ENCODE measurements at places on chromosomes 13 and 19.

DNA sequence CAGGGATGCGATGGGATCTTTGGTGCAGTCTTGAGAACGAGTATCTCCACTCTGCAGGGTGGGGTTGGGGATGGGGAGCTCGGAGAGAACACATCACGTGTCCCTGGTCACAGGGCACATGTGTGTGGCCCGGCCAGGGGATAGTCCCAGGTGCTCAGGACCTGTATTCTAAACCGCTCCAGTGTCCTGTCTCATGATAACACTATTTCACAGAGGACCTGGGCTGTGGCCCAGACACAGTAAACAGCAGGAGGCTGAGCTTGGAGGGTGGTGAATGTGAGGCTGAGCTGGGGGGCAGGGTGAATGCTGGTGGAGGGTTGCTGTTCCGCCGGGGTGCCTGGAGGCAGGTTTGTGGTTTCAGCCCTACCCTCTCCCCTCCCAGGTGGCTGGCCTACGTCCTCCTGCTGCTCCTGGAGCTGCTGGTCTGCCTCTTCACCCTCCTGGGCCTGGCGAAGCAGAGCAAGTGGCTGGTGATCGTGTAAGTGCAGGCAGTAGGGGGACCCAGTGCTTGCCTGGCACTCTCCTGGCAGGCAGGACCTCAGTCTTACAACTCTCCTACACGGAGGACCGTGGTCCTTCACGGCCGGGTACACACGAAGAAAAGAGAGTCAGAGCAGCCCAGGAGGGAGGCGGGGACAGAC is 11.1 kb downstream of the TTYH1 start:
- no peak for DNase-seq

- DNase-seq: no peak
Observed at GRCh38 chr13:38303816-38304320, 45.8 kb upstream of the UFM1 start.

DNA sequence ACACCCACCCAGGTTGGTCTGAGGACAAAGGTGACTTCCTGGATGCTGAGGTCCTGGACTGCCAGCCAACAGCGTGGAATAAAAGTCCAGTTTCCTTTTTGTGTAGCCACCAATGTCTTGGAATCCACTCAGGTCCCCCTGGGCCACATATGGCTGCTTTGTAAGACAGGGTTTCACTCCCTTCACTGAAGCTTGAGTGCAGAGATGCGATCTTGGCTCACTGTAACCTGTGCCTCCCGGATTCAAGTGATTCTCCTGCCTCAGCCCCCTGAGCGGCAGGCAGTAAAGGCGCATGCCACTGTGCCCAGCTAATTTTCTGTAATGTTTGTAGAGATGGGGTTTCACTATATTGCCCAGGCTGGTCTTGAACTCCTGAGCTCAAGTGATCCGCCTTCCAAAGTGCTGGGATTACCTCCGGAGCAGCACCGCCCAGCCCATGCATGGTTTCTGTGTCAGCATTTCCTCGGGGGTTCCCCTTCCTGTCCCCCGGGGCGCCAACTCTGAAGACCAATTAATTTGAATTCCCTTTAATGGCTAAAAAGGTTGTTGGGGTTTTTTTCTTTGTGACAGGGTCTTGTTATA is 17.5 kb downstream of the KANK2 start:
- no peak for DNase-seq

- DNase-seq: no peak
Observed at GRCh38 chr13:40161931-40162330, 504.5 kb downstream of the FOXO1 start.

DNA sequence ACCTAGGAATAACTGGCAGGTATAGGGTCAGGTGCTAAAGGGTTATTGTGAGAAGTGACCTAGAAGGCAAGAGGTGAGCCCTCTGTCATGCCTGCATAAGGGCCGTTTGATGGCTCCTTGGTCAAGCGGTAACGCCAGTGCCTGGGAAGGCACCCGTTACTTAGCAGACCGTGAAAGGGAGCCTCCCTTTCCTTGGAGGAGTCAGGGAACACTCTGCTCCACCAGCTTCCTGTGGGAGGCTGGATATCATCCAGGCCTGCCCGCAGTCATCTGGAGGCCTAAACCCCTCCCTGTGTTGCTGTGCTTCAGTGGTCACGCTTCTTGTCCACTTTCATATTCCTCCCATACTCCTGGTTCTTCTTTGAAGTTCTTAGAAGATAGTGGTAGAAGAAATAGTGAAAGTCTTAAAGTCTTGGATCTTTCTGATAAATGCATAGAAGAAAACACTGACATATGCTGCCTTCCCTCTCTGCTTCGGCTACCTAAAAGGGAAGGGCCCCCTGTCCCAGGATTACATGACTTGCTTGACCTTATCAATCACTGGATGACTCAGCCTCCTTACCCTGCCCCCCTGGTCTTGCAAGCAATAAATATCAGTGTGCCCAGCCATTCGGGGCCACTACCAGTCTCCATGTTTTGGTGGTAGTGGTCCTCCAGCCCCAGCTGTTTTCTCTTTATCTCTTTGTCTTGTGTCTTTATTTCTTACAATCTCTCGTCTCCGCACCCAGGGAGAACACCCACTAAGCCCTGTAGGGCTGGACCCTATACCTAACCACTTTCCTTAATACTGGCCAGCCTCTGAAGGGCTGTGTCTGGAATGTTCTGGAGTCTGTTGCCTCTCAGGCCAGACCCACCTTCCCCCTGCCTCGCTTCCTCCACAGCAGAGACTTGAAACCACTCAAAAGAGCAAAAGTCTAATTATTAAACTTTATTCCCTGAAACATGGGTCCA is 16.1 kb upstream of the ABCC4 start:
- no peak for DNase-seq

- DNase-seq: no peak
Observed at GRCh38 chr19:35894342-35894741, 6.0 kb downstream of the NFKBID start.

GRCh38 chr19:46080561-46080960 is 39.8 kb upstream of the IGFL4 start:
- peak; percentile 100 for DNase-seq

DNA sequence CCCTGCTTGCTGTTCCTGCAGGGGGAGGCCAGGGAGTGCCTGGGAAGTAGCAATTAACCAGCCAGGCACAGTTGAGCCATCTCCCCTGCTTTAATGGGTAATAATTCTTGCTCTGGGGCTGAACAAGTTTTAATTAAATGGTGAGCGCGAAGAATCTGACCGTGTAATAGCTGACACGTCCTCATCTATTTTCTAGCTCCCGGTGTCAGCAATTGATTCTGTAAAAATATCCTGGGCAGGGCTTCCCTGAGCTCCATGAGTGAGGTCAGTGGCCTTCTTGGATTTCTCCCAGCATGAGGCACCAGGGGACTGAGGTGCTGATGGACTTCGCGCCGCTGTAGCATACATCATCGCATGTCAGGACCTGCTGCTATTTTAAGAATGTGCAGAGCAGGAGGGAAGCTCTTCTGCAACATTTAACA is 26.9 kb downstream of the SIPA1L3 start:
- DNase-seq: peak; percentile 89

- DNase-seq: no peak
Observed at GRCh38 chr13:28355046-28355821, 139.7 kb downstream of the FLT1 start.

GRCh38 chr13:110116072-110116487 is 190.9 kb downstream of the COL4A1 start:
- DNase-seq: peak; percentile 70

GRCh38 chr13:44300895-44301638 is 72.6 kb upstream of the SERP2 start:
- DNase-seq: peak; percentile 62

DNA sequence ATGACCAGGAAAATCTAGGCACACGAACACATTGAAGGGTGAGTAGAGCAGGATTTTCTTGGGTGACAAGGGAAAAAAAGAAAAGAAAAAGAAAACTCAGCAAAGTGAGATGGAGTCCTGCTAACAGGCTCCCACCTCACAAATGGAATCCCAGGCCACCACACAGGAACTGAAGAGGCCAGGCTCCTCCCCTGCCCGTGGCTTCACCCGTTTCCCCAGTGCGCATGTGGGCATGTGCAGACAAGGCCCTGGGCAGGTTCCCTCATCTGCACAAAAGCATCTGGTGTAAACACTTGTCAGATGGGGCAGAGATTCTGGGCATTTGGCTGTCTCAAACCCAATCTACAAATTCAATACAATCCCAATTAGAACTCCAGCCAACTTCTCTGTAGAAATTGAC is 24.5 kb downstream of the CFAP97D2 start:
- DNase-seq: no peak

DNA sequence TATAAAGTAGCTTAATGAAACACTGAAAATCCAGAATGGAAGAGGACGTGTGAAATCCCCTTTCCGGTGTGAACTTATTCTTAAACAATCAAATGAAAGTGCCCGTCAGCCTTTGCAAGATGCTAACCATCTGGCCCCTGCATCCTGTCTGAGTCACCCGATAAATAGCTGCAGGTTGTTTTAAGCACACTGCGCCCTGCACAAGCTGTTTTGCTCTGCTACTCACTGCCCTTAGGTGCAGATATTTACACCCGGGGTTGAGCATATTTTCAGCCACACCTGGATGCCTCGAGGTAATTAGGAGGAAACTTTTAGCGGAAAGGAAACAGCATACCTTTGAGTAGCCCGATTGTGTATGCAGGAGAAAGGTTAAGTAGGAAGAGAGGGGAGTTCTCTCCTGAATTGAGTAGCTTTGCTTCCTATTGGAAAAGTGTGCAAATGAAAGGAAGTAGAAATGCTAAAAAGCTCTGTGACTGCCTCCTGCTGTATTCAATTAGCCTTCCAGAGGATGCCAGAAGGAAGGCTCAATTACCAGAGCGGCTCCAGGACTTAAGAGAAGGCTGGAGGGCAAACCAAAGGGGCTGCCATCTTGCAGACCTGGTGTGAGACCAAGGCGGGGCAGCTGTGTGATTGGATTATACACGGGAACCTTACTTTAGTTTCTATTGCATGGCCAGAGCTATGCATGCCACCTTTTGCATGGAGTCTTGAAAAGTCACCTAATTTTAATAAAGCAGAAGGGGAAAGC is 42.5 kb downstream of the IRS2 start:
- DNase-seq: peak; percentile 72

- peak; percentile 86 for DNase-seq
Observed at GRCh38 chr13:44237276-44237767, 136.3 kb upstream of the SERP2 start.

- DNase-seq: no peak
Observed at GRCh38 chr13:44120043-44120442, 240.3 kb downstream of the LACC1 start.

- no peak for DNase-seq
Observed at GRCh38 chr13:36339600-36340155, 6.5 kb downstream of the SPART start.

- no peak for DNase-seq
Observed at GRCh38 chr13:64417581-64417980, 2812.6 kb downstream of the PCDH9 start.

- no peak for DNase-seq
Observed at GRCh38 chr19:54343868-54344267, 4.9 kb upstream of the LILRA4 start.

DNA sequence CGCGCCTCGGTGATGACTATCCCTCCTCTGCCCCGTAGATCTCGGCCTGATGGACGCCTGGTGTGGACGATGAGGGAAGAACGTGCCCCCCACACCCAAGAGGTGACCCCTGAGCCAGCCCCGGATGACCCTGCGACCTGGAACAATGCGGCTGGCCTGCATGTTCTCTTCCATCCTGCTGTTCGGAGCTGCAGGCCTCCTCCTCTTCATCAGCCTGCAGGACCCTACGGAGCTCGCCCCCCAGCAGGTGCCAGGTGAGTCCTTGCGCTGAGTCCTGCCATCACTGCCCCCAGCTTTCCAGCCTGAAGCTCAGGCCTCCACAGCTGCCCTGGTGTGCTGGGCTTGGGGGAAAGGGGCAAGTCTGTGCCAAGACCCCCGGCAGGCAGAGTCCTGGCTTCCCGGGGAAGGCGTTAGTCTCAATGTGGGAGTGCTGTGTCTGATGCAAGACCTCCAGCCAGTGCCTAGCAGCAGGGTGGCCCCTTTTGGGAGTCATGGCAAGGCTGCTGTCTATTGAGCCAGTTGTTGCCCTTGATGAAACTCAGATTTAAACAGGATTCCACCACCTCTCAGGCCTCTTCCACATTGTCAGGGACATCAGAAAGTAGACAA is 67.5 kb downstream of the CHST8 start:
- DNase-seq: no peak

- no peak for DNase-seq
Observed at GRCh38 chr19:49468199-49468598, 5.8 kb upstream of the FLT3LG start.

GRCh38 chr13:98976941-98977340 is 923 bp downstream of the DOCK9 start:
- DNase-seq: peak; percentile 49

DNA sequence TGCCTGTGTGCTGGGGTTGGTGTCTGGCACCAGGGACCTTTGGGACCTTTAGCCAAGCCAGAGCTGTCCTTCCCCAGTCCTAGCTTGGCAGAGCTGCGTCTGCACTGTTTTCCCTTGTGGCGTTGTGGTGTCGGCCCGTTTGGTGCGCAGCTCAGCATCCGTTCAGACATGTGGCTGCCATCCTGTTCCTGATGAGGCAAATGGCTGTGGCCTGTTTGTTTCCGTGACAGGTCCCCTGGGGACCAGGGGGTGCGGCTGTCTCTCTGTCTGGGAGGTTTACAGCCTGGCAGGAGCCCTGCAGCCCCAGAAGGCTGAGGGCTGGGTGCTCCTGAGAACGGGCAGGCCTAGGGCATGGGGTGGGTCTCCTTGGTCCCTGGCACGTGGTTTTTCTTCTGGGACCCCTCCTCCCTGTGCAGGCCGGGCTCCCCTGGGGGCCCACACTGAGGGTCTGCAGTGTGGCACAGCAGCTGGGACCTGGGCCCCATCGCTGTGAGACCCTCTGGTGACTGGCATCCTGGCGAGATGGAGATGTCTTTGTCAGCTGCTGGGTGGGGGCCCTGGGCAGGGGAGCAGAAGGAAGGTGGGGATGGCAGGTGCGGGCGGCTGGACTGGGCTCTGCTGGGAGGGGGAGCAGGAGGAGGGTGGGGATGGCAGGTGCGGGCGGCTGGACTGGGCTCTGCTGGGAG is 4.0 kb downstream of the SPPL2B start:
- DNase-seq: no peak

- no peak for DNase-seq
Observed at GRCh38 chr13:93420887-93421286, 194.3 kb downstream of the GPC6 start.

GRCh38 chr19:18700501-18701249 is 17.2 kb downstream of the CRTC1 start:
- DNase-seq: peak; percentile 43

DNA sequence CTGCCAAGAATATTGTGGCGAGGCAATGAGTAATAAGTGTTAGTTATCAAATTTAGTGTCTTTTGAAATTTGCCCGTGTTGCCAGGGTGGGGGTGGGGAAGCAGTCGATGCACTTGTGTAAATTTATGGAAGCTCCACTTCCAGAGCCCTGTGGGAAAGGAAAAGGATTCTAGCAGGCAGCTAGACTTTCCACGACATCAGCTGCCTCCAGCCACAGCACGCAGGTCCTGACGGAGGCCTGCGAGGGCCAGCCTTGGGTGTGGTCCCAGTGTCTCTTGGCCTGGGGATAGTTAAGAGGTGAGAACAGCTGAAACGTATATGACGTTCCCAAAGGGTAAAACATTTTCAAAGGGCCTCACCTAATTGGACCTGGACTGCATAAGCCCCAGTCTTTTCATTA is 433.0 kb downstream of the TSHZ3 start:
- no peak for DNase-seq

- DNase-seq: no peak
Observed at GRCh38 chr19:29268721-29269393, 55.9 kb upstream of the UQCRFS1 start.

Measured in fibroblast of upper back skin (primary cell).